Adipose tissue (tissue), 3 donors: ENCODE measurements at places on chromosomes 4 and X. TPM values are rescaled to one million over a fixed set of nuclear protein-coding genes. Genes with fewer than 3 reads are reported as not detected.

PAGE2B gene
- polyA plus RNA-seq = not detected

RENBP gene
- 19.3 TPM for polyA plus RNA-seq

C4orf36 gene
- 0.46 TPM for polyA plus RNA-seq

CCNB3 gene
- polyA plus RNA-seq = 0.39 TPM

DMRTC1 gene
- polyA plus RNA-seq = not detected

ARMCX4 gene
- 5.3 TPM for polyA plus RNA-seq

FAAH2 gene
- polyA plus RNA-seq = 0.22 TPM
